Activated CD8-positive, alpha-beta memory T cell treated with anti-CD3 and anti-CD28 coated beads for 1 hour (primary cell): ENCODE measurements at places on chromosomes 2 and 18.

DNA sequence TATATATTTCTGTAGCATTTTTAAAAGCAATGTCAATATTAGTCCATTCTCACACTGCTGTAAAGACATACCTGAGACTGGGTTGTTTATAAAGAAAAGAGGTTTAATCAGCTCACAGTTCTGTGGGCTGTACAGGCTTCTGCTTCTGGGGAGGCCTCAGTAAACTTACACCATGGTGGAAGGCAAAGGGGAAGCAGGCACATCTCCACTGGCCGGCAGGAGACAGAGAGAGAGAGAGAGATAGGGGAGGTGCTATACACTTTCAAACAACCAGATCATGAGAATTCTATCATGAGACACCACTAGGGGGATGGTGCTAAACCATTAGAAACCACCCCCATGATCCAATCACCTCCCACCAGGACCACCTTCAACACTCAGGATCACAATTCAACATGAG, 43.1 kb downstream of the CHMP3 start:
- DNase-seq = no peak

DNA sequence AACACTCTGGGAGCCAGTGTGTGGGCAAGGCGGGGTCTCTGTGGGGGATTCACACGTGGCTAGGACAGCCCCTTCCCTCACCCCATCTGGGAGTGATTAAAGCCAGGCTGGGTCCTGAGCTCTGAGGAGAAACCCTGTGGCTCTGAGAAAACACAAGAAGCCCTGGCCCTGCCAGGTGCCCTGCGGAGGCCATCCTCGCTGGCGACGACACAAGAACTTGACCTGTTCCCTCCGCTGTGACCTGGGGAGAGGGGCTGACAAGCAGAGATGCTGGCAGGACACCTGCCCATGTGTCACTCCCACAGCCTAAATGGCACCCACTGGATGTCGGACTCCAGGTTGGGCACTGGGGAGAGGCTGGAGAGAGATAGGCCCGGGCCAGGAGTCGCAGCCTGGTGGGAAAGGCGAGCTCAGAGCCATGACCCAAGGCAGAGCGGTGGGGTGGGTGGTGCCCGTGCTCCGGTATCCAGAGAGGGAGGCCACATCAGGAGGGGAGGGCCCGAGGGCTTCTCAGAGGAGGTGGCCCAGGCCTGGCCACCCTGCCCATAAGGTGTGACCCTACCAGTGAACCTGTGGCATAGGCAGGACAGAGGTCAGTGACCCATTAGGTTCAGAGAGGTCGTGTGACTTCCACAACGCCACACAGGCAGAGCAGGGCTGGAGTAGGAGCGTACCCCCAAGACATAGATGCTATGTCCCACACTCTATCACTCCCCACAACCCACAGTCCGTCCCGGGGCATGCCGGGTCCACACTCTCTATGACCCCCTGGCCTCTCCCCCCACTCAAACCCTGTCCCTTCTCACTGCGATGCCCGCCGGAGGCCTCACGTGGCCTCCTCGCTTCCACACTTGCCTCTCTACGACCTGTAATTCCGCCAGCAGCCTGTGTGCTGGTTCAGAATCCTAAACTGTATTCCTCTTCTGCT, 59.4 kb upstream of the HPCAL1 start:
- DNase-seq = no peak

DNA sequence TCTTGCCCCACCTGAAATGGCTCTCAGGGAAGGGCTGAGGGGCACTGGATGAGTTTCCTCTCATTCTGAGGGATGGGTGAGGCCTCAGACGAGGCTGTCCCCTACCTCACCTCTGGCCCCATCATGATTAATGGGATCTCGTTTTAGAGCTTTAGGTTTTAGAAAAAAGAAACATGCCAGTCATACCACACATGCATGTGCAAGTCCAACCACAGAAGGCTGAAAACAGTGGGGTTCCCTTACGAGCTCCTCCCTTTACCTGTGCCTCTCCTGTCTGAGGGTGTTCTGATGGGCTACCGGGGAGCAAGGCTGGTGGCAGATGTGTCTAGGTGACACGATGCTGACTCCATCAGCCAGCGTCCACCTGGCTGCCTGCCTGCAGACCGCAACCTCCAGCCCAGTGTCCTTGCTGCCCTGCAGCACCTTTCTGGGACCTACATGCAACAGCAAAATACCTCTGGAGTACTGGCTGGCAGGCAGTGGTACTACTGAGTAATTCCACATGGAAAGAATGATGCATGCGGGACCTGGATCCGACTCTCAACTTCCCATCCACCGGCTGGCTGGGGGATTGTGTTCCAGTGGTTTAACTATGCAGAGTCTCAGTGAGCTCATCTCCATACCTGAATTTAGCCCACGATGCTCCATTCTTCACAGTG, 9.1 kb upstream of the LYPD6B start:
- no peak for DNase-seq

DNA sequence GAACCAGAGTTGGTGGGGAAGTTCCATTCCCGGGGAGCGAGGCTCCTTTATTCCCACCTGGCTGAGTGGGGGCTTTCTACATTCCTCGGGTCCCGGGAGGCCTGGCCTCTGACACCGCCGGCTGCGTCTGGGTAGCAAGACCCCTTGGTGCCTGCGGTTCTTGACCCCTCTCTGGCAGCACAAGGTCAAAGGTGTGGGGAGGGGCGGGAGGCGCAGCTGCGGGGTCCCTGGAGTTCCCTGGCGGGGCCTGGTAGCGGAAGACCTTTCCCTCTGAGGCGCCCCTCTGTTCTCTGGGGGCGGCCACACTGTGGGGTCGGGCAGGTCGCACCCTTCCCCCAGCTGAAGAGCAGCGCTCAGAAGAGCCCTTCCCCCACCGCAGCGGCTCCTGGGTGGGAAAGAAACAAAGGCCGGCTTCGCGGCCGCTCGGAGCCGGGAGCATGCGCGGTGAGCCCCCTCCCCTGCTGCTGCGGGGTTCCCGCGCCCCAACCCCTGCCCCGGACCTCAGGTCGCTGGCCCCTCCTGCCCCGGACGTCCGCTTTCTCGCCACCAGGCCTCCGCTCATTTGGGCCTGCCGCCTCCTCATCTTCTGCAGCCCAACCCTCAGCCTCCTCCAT, 146.3 kb downstream of the ANKRD44 start:
- no peak for DNase-seq

- DNase-seq = no peak
Observed at GRCh38 chr2:64601034-64601754, 52.5 kb downstream of the SERTAD2 start.

GRCh38 chr2:181426672-181427071, 30.5 kb upstream of the ITGA4 start:
- DNase-seq = no peak

DNA sequence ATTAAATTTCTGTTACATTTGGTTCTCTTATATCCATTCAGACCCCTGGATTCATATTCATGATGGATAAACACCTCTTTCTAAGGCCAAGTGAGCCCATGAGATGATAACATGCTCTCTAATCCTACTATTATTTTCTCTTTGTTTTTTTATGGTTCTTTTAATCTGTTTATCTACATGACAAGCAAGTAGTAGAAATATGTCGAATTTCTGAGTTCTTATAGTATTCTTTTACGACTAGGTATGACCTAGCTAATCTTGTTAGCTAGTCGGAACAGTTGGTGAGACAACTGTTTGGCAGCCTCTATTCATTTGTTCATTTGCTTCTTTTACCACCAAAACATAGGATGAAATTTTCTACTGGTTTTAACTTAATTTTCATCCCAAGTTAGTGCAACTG, 98.1 kb upstream of the SCG2 start:
- DNase-seq = no peak

GRCh38 chr2:158539176-158540005, 82.6 kb downstream of the PKP4 start:
- no peak for DNase-seq

GRCh38 chr2:56185582-56186046, 1.8 kb downstream of the CCDC85A start:
- no peak for DNase-seq

DNA sequence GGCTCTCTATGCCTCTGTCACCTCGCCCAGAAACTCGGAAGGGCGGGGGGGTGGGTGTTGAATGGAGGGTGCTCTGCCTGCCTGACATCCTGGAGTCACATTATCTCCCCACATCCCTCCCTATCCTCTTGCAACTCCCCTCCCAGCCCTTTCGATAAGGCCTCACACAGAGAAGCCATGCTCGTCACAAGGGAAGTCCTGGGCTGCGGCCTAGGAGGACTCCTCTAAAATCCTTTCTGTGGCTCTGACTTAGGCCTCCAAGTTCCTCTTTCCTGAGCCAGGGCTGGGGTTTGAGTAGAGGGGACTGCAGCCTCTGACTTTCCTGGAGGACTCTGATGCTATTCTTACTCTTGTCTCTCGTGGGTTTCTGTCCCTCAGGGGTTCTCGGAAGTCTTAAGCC, 75.0 kb upstream of the PKDCC start:
- DNase-seq = no peak

DNA sequence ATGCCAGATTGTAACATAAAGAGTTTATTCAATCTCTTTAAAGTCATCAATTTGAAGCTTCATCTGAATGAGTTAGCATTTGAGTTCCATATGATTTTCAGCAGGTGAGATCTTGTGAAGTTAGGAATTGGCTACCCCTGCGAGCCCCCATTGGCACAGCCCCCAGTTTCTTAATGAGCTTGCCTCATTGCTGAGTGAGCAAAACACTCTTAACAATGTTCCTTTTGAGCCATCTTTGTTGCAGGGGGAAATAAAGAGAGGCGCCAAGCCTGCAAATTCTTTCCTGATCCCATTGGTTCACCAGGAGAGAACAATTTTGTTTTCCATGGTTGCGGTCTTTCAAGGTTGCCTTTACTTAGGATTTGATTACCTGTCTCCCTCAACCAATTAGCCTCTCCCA, 18.7 kb downstream of the DPP10 start:
- DNase-seq = no peak

DNA sequence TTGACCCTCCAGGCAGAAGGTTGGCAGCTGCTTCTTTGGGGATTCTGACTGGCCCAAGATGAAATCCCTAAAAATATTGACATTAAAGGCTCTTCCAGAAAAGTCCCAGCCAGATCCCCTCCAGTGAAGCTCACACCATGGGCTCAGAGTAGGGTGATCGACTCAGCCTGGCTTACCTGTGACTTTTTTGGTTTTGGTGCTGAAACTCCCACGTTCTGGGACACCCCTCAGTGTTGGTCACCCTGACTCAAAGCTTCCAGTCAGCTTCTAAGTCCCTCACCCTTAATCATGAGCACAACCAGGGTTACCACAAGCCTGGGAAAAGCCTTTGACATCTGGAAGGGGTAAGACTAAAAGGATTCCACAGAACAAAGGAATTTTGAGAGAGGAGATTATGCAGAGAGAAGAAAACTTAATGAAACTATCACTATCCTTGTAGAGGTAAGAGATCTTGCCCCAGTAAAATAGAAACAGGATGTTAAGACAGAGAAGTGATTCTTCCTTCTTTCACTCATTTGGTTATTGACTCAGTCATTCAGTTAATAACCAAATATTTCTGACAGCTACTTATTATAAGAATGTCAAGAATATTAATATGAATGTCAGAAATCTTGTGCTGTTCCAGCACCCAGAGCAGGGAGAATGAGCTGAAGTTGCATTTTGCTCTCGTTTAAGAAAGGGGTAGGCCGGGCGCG, 66.8 kb upstream of the SEC11C start:
- DNase-seq = no peak

GRCh38 chr2:240556553-240557100, 1.2 kb downstream of the ANKMY1 start:
- no peak for DNase-seq

DNA sequence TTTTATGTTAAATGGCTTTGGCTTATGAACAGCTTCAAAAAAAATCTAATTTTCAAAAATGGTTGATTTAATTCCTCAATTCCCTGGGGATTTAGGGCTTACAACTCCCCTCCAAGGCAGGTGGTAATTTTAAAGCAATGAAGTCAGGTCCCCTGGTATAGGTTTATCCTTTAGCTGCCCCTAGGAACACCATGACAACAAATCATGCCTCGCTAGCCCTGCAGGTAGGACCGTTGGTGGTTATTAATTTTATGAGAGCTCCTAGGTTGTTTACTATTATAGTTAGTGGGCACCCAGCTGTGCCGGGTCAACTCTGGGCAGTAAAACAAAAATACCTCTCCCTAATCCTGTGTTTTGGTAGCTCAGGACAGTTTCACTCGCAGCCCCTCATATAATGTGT, 26.2 kb upstream of the MBOAT2 start:
- DNase-seq = no peak

- DNase-seq = no peak
Observed at GRCh38 chr2:197081294-197081693, 154.8 kb upstream of the PGAP1 start.

GRCh38 chr2:72625366-72625765, 200.5 kb downstream of the EXOC6B start:
- DNase-seq = no peak

DNA sequence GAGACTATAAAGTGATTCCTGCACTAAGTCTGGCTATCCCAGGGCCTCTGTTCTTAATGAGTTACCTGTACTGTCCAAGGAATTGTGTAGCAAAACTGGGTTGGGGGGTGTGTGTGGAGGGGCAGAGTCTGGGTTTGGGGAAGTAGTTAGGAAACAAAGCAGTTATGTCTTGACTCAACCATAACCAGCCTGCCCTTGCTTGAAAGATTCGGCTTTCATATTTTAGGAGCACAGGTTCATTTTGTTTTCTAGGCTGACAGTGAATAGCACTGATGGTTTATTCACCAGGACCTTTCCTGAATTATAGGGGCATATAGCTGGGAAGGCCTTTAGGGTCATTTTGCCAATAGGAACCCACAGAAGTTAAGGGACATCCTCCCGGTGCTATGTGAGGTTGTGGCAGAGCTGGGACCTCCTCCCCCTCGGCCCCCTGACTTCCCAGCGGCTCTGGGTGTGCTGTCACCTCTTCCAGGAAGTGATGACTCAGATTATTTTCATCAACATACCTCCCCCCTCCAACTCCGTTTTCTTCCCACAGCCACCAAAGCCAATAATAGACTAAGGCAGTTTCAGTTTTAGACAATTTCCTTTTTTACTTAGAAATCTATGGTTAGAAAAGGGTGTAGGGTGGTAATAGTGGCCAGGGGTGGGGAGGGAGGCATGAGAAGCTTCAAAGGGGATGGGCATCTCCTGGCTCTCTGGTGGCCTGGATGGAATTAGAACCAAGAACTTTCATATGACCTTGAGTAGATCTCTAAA, 44.8 kb downstream of the SETBP1 start:
- no peak for DNase-seq

DNA sequence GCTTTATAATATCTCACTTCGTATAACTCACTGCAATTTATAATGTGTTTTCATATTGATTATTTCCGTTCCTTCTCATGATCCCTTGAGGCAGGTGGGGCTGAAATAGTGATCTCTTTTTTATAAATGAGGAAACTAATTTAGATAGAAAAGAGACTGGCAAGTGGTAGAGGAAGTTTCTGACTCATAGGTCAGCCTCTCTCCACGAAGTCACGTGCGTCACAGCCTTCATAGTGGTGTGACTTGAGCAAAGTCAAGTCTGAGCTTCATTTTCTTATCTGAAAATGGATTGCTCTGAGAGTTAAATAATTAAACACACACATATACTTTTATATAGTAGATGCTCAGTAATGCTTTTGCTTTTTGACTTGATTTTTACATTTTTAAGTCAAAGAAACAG, 19.9 kb downstream of the ABCG5 start:
- no peak for DNase-seq

- no peak for DNase-seq
Observed at GRCh38 chr2:10790228-10790973, 22.2 kb downstream of the PDIA6 start.

GRCh38 chr2:195408196-195408595, 248.8 kb upstream of the SLC39A10 start:
- no peak for DNase-seq

GRCh38 chr2:225122583-225123486, 80.6 kb upstream of the DOCK10 start:
- no peak for DNase-seq

GRCh38 chr2:240961910-240962299, 36.5 kb upstream of the SNED1 start:
- no peak for DNase-seq
